ENCODE measurements at places on chromosomes 5 and 9.

GRCh38 chr9:137150617-137151457 lies 11.9 kb downstream of the GRIN1 start:
- peak; percentile 79 for DNase-seq

- no peak for DNase-seq
These were observed 32.0 kb upstream of the DMRT2 start for GRCh38 chr9:1018121-1018520.

GRCh38 chr9:28365728-28366127 lies 792.4 kb upstream of the C9orf72 start:
- DNase-seq, result no peak

DNA sequence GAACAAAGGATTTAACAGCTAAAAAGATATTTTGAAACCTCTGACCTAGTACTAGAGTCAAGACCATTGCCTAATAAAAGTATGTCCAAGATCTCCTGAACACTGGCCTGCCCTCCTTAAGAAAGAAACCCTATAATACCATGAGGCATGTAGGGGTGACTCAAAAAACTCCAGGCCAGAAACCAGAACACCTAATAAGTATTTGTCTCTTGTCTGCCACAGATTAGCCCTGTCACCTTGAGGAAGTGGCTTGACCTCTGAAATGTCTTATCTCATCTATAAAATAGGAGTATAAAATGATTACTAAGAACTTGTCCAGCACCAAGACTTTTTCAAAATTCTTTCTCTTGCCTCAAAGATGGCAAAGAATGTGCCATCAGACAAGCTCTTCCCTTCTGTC lies 125.5 kb upstream of the RASGRF2 start:
- no peak for DNase-seq

DNA sequence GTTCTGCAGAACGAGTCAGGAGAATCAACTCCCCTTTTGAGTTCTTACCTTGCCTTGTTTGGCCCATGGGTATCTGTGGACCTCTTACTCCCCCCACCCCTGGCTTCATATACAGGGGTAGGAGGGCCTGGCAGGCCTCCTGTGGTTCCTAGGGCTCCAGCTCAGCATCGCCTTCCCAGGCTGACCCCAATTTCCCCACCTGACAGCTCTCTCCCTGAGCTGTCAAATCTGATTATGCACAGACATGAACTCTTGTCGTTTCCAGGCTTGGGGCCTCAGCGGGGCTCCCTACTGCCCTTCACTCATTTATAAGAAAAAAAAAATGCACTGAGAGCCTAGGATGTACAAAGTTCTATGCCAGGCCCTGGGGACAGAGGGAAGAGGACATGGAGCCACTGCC lies 67.9 kb downstream of the PTPN3 start:
- DNase-seq, result no peak

GRCh38 chr9:94912700-94913249 lies 186.3 kb downstream of the AOPEP start:
- DNase-seq, result no peak

- no peak for DNase-seq
These were observed 222.6 kb downstream of the CAAP1 start for GRCh38 chr9:26669701-26670670.

- no peak for DNase-seq
These were observed 109.5 kb downstream of the RXRA start for GRCh38 chr9:134435550-134436378.

DNA sequence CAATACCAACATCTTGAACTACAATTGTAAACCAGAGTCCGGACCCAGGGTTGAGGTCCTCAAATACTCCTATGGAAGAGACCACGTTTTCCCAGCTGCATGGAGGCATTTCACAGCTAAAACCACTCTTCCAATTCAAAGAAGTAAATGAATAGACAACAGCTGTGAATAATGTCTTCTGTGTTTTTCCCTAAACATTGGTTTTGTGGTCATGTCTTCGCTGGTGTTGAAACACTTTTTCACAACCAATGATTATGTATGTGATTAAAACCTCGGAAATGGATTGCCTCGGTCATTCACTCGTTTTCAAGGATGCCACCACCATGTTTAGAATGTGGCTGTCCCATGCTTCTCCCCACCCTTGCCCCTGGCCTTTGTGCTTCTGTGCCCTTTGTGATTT lies 9.4 kb upstream of the TENT4A start:
- DNase-seq, result no peak

DNA sequence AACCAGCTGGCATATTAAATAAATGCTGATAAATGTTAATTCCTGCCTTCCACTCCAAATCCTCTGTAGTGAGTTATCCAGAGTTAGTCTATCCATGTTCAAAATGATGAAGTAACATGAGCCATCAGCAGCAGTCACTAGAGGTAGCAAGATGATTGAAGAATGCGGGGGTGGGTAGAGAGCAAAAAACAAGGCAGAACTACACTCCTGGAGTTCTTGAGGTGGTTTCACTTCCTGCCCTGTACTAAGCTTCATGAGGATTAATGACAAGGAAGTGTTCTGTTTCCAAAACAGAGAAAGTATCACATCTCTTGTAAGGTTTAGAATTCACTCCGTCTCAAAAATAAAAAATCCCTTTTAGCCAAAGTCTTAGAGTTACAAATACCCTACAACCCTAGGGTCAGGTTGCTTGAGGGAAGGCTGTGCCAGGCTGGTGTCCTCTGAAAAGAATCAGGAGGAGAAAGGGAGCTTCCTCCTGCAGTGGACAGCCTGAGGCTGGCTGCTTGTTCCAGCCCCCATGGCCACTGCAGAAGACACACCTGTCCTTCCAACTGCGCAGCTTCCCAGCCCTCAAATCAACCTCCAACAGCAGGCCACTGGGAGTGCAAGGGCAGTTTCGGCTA lies 180.2 kb downstream of the DENND1A start:
- peak; percentile 14 for DNase-seq

- peak; percentile 64 for DNase-seq
These were observed 80.2 kb upstream of the IER5L start for GRCh38 chr9:129258124-129258822.

DNA sequence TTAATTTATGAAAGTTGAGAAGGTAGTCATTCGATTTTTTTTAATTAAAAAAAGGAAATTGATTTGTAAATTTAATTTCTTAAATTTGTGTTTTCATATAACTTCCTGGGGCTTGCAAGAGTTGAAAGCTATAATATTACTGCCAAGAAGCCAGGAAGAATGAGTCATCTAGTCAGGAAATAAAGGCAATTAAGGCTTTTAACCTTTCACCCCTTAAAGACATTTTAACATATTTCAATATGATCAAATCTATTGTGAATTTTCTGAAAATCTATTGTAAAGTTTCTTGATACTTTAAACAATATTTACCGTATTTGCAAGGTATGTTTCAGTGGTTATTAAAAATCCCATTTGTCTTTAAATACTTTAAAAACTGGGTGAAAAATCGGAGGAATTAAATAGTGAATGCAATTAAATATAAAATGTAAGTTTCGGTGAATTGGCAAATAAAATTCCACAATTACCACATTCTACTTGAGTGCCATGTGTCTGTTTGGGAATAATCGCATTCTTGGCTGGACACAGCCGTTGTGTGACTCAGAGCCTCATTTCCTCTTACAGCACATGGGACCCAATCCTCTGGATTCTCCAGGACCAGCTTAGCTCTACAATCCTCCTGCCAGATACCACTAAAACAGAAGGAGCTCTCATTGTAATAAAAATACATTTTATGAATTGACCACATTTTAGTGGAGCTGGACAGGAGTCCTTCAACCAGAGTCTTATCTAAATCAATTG lies 310.7 kb downstream of the HCN1 start:
- DNase-seq, result no peak

DNA sequence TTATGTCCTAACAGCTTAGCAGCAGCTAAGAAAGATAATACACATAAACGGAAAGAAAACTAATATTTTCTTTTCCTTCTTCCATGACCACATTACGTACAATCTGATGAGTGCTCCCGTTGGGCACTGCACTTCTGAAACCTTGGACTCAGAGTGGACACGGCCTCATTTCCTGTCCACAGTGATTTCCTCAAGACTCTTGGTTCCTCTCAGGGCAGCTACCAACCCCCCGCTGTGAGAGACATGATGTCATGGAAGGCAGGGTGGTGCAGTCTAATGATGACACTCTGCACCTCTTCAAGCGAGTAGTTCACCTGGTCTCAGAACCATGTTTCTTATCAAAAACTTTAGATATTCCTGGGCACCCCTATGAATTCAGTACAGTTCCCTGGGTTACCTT lies 68.7 kb upstream of the CTSL start:
- no peak for DNase-seq

GRCh38 chr5:130514984-130515690 lies 610.9 kb downstream of the CHSY3 start:
- no peak for DNase-seq

GRCh38 chr5:109418712-109419352 lies 9.1 kb upstream of the PJA2 start:
- no peak for DNase-seq

DNA sequence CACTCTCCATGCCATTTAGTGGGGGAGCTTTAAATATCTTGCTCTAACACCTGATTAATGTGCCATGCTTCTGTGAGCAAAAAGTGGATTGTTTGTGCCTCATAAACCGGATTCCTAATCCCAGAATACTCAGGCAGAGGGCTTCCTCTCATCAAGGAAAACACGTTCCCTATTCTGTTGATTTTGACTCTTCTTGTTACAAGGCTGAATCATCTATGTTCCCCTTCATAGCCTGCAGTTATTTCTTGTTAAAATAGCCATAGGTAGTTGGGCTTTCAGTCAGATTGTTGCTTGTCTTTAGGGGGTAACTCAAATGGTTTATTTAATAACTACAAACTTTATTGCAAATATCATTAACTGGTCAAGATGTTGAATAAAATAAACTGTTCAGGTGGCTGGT lies 26.6 kb downstream of the ROPN1L start:
- DNase-seq, result no peak

DNA sequence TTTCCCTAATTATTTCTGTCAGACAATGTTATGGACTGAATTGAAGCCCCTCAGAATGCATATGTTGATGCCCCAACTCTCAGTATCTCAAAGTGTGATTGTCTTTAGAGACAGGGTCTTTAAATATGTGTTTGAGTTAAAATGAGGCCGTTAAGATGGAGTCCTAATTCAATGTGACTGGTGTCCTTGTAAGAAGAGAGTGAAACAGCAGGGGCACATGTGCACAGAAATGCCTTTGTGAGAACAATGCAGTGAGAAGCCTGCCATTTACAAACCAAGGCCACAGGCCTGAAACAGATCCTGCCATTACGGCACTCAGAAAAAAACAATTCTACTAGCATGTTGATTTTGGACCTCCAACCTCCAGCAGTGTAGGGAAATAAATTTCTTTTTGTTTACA lies 483.0 kb upstream of the DMAC1 start:
- DNase-seq, result no peak

GRCh38 chr9:127493592-127494303 lies 42.4 kb downstream of the LRSAM1 start:
- no peak for DNase-seq

DNA sequence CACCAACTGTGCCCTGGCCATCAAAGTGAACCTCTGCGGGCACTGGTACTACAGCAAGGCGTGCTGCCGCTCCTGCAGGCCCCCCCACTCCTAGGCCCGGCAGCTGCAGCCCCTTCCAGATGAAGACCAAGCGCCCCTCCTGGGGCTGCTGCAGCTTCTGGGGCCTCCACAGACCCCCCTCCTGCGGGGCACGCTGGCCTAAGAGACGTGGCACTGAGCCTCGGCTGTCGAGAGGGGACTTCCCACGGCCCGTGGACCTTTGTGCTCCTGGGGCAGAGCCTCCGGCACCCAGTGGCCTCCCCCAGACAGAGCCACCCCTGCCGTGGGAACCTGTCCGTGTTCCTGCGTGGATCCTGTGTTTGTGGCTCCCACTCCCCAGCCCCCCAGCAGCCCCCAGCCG lies 34.4 kb downstream of the FAM163B start:
- DNase-seq, result no peak

DNA sequence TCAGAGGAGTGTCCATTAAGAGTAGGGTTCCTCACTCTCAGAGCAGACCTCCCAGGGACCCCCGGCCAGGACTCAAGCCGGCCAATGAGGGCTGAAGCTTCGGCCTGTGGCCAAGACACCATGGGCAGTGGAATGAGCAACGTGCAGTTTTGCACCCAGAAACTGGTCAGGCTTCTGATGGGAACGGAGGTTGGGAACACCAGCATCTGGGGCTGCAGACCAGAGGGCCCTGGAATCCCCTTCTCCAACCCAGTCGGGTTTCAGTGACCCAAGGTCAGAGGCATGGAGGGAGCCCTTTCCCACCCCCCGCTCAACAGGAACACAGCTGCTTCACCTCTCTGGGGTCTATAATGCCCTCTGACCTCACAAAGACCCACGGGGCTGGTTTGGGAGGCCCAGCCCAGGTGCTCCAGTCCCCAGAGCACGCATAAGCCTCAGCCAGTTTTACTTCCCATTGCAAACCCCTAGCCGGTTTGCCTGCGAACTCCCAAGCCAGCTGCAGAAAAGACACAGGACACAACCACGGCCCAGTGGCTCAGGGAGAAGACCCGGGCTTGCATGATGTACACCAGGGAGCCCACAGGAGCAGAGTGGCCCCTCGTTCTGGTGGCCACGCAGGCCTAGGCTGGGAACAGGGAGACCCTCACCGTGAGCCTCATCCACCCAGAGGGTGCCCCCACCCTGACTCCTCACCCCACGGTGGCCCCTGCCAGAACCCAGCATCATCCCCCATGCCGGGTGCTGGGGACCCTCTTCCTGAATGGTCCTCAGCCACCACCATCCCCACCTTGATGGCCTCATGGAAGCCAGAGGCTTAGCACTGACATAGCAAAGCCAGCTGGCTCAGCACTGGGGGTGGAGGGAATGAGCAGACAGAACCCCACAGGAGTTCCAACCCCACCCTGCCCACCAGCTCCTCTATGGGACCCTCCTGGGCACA lies 30.6 kb downstream of the VAV2 start:
- no peak for DNase-seq

DNA sequence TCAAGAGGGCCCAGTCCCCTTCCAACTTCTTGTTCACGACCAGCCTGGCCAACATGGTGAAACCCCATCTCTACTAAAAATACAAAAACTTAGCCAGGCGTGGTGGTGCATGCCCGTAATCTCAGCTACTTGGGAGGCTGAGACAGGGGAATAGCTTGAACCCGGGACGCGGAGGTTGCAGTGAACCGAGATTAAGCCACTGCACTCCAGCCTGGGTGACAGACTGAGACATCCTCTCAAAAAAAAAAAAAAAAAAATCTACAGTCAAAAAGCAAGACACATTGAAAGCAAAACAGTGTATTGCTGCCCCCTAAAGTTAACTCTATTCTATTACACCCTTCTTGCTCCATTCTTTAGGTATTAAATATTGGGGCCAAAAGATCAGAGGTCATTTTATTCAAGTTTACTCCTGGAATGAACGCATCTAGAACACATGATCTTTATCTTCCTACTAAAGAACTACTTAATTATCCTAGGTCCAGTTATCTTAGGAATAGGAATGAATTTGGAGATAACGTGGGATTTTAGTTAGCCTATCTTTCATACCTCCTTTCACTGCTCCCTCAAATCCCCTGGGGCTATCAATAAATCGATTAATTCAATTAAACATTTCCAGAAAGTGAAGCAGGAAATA lies 2.4 kb downstream of the ATG12 start:
- peak; percentile 4 for DNase-seq

GRCh38 chr5:18576586-18576985 lies 942.3 kb downstream of the TAF11L14 start:
- no peak for DNase-seq
